KBM-7 (cell line): ENCODE measurements at places on chromosomes 2 and 18.

DNA sequence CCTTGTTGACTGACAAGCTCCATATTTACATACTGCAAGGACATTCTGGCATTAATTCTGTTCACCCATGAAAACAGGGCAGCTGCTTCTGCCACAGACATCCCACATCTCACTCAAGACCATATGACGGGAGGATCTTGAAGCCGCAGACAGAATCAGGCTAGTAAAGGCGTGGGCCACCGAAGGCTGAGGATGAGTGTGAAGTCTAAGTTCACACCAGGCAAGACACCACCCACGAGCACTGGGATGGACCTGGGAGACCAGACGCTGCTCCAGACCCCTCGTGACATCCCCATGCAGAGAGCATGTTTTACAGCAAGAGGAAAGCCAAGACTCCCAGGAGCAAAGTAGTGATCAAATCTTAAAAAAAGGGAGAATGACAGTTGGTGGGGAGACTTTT, 3.2 kb downstream of the FHL2 start:
- DNase-seq, result no peak

GRCh38 chr2:58957188-58957840, 716.2 kb upstream of the FANCL start:
- DNase-seq, result no peak

DNA sequence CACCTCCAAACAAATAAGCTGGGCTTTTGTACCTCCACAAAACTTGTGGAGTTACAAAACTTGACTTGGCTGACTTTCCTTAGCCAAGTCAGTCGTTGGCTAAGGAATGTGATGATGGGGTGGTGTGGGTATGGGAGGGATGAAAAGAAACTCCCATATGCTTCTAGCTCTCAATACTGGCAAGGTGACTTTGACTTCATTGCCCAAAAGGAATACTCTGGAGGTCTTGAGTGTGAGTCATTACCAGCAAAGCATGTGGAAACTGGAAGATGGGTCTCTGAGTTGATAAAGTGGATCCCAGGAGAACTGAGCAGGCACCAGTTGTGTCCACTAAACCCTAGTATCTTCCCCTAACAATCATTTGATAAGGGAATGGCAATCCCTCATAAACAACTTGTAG, 226.7 kb downstream of the GULP1 start:
- DNase-seq, result no peak

GRCh38 chr2:209367075-209367747, 56.6 kb upstream of the MAP2 start:
- DNase-seq, result no peak

- DNase-seq, result no peak
Observed at GRCh38 chr2:70596293-70596692, 42.7 kb upstream of the TGFA start.

DNA sequence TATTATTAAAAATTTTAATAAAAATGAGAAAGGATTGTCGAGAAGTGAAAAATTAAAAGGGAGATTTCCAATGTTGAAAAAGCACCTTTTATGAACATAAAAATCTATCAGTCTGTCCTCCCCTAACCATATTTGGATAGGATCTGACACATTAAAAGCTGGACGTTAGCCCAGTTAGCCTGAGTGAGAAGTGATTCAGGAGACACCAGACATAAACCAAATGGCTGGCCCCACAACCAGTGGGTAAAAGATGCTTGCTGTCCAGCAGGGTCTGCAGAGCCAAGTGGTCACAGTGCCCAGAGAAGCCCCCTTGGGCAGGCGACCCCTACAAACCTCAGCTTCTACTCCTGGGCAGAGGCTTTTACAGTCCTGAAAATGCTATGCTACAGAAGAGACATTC, 253.8 kb upstream of the LYPD1 start:
- no peak for DNase-seq

DNA sequence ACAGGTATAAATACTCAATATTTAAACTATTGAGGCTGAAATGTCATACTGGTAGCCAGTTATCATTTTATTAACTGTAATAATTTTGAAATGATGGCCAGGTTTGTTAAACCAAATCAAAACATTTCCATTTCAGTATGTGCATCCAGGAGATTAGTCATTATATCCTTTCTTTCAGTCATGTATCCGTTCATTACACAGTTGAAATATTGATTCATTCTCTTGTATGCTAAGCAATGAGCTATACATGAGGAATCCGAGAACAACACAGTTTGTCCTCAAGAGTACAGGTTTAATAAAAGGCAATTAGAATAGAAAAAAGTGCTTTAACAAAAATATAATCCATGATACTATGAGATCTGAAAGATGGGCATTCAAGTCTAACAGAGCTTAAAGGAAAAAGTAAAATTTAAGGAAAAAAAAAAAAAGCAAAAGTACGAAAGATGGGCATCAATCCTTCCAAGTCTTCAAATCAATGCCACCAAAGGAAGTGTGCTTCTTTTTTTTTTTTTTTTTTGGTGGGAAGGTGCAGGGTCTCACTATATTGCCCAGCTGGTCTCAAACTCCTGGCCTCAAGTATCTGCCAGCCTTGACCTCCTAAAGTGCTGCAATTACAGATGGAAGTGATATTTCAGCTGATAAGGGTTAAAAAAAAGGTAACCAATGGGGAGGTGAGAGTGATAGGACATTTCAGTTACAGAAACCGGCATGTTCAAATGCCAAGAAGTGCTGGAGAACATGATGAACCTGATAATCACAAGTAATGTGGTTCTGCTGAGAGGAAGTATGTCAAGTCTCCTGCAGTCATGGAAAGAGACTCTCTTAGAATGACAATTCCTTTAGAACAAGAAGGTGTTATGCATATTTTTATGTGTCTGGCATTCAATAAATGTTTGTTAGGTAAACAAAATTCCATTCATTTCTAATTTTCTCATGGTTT, 35.8 kb downstream of the PUM2 start:
- DNase-seq, result no peak

- no peak for DNase-seq
Observed at GRCh38 chr2:182377467-182377866, 49.4 kb downstream of the PDE1A start.

DNA sequence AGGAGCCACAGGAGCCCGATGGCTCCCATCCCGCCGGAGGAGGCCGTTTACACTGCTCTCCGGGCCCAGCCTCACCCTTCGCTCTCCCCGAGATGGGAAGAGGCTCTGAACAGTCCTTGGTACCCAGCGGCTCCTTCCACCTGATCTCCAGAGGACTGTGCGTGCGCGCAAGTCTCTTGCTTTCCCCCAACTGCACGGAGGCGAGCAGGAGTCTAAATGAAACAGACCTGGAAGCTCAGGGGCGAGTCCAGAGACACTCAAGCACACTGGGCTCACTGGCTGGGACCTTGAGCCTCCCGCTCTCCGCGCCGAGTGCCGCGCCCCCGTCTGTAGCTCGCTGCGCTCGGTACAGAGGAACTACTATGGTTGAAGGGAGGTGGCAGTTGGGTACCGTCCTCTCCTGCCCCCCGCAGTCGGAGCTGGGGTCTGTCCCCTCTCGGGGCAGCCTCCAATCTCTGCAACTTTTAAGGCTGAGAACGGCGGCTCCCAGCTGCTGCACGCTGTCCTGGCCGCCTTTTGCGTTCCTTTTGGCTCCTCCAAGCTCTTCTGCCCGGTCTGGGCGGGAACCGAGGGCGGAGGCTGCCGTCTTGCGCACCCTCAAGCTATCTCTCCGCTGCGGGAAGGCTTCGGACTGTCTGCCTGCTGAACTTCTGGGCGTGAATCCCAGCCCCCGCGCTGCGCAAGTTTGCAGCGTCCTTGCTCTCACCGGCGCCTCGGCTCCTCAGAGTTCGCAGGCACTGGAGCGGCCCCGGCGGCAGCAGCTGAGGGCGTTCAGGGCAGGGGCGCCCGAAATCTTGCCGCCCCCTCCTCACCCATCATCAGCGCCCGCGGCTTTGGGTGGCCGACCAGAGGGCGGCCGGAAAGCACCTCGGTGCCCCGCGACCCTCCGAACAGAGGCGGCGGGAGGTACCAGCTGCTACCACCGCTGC, 491 bp downstream of the ALK start:
- peak; percentile 21 for DNase-seq

DNA sequence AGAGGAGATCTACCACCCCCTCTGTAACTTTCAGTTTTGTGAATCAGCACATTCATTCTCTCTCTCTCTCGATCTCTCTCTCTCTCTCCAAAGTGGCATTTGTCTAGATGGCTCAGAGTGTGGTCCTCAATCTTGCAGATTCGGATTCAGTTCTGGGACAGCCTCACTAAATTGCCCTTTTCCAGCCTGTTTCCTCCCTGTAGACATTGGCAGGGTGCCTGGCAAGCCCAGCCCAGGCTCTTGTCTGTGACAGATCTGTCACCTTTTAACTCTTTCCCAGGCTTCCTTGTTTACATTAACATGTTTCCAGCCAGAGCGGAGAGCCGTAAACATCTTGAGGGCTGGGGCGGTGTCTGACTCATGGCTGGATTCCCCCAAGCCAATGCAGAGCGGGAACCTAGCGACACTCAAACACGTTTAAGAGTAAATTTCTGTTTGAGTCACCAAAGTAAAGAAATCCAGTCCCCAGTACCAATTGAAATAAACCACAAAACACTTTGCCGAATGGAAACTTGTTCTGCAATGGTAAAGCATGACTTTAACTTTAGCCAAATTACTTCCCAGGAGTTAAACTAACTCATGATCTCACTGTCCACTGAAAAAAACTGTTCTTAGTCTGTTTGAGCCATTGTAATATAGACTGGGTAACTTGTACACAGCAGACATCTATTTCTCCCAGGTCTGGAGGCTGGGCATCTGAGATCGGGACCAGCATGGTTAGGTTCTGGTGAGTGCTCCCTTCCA, 6.6 kb upstream of the CYP27C1 start:
- DNase-seq, result peak; percentile 27

DNA sequence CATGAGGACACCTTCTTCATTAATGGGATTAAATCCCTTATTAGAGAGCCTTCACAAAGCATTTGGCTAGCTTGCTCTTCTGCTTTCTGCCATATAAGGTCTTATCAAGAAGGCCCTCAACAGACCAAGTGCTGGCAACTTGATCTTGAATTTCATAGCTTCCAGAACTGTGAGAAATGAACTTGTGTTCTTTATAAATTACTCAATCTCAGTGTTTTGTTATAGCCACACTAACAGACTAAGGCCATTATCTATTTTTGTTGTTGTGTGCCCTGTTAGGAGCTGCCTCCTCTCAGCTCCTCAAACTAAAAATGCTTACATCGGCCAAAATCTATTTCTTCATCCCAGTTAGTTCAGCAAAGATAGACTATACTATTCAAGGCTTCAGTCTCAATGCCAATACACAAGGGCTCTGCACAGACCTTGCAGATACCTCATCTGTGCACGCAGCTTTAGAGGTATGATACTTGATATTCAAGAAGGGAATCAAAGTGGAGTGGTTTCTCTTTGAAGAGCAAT, 182.9 kb downstream of the GPD2 start:
- DNase-seq, result no peak

DNA sequence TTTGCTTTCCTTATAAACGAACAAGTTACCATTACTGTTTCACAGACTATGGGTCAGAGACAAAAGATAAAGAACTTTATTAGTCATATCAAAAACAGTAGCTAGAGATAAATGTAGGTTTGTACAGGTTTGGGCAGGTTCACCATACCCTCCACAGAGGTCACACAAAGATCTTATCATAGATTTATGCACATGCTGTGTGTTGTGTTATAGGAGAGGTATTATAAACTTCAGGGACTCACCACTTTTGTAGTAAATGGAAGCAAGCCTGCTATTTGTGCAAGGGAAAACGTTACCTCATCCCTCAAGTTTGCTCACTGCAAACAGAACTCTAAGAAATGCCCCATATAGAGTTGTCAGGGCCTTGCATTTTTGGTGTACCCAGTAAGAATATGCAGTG, 584.5 kb upstream of the LRRTM1 start:
- no peak for DNase-seq

GRCh38 chr2:213175673-213176247, 24.3 kb upstream of the IKZF2 start:
- no peak for DNase-seq

DNA sequence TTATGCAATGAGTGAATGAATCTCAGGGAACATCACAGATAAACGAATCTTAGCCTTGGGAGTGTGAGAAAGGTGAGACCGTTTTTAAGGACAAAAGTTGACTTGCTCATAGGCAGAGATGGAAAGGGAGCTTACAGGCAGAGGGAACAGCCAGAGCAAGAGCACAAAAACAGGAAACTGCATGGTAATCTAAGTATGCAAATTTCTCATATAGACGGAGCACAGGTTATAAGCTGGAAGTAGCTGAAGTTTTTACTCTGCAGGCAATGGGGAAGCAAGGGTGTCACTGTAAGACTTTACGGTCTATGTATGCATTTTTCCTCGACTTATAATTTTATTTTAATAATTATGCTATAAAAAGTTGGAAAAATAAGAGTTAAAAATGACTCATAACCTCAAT, 44.8 kb upstream of the STRN start:
- DNase-seq, result no peak

GRCh38 chr2:112483831-112484230, 1.9 kb downstream of the TTL start:
- peak; percentile 37 for DNase-seq

GRCh38 chr2:11008773-11009172, 97.0 kb downstream of the KCNF1 start:
- DNase-seq, result no peak

DNA sequence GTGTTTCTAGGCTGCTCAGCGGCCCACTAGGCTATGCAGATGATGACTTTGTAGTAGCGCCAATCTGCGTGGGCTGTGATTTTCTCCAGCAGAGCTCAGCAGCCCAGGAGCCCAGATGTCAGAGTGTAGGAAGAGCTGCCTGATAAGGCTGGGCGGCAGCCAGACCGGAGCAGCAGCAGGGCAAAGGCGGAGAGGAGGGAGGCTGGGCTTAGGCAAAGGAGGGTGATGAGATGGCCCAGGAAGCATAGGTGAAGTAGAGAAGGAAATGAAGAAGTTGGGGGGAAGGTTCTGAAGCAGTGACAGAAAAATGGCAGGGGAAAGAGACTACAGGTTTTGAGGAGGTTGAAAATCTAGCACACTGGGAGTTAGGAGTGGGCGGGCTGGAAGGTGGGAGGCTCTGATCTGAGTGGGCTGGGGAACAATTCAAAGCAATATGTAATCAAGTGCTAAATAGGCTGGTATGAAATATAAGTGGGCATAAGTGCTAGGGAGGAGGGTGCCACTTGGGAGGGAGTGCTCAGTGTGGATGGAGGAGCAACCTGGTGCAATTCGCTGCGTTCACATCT, 50.6 kb upstream of the STPG4 start:
- DNase-seq, result no peak

DNA sequence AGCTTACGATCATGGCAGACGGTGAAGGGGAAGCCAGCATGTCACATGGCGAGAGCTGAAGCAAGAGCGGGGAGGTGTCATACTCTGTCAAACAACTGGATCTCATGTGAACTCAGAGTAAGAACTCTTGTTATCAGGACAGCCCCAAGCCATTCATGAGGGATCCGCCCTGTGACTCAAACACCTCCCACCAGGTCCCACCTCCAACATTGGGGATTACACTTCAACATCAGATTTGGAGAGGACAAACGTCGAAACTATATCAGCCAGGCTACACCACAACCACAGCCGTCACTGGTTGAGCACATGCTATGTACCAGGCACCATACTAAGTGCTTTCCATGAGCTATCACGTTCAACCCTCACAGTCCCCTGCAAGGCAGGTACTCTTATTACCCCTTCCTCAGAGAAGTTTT, 293.8 kb downstream of the PRKCE start:
- no peak for DNase-seq
